ENCODE measurements at places on chromosomes 1 and 21.

DNA sequence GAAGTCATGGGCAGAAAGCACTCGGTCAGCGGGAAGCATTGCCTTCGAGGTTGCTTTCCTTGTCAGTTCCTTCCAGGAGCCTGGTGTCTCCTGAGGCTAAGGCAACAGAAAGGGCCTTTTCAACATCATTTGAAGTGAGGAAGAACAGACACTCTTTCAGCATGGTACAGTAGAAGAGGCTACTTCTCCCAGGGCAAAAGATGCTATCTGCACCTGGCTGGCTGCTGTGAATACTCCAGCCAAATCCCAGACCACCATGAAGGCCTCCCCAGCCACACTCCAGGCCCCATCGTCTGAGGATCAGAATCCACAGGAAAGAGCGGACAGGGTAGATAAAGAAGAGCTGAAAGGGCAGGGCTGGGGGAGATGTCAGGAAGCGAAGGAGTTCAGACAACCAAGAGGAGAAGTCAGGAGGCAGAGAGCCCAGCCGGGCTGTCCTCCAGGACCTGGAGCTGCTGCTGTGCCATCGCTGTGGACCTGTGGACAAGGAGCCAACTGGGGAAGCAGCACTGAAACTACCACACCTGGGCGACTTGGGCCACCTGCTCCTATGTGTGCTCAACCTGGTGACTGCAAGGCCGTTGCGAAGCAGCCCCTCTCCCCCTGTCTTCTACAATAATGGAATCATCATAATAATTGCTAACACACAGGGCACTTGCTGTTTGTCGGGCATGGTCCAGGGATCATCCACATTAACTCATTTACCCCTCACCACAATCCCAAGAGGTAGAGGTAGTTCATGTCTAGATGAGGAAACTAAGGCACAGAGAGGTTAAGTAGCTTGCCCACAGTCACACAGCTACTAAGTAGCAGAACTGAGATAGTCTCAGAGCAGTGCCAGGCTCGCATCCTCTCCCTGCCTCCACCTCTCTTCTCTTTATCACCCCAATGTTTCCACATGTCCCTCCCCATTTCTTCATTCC, 88.0 kb upstream of the ZBTB40 start:
- no peak for DNase-seq

DNA sequence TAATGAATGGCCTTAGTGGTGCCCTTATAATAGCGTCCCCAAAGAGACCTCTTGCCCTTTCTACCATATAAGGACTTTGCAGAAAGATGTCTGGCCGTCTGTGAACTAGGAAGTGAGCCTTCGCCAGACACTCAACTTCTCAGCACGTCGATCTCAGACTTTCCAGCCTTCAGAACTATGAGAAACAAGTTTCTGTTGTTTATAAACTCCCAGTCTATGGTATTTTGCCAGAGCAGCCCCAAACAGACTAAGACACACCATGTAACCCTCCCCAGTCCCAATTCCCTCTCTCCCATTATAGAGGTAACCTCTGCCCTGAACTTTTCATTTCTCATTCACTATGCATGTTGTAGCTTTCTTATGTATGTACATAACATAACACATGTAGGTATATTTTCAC, 55.7 kb downstream of the NID1 start:
- DNase-seq = no peak

DNA sequence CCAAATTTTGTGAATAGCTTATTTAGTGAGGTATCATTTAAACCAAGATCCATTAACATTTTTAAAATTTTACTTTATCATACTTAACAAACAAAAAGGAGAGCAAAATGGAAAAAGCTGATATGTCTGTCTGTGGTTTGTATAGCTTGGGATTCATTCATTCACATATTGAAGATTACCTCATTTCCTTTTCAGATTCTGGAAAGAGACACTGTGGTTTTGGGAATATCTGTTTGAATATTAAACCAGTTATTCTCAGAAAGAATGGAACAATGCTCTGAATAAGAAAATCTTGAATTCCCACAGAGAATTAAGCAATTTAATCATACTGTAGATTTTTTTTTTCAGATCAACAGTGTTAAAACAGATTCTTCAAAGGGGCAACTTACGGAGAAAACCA, 93.8 kb upstream of the PRDX6 start:
- no peak for DNase-seq

DNA sequence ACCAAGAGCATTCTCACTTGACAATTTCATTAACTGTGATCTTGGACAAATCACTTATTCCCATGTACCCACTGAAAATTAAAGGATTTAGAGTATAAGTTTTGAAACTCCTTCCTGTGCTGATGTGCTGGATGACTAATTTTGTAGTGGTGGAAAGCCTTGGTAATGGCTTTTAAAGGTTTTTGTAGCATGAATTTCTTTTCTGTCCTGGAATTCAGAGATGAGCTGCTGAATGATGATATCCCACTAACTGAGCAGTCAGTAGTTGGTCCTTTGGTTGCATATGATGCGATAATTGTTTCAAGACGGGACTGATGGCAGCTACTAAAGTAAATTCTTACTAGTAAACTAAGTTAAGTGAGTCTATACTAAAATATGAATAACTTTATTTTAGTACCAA, 5.2 kb downstream of the RPL5 start:
- no peak for DNase-seq

- DNase-seq = no peak
Observed at GRCh38 chr1:112319371-112320040, 76.5 kb upstream of the CTTNBP2NL start.

DNA sequence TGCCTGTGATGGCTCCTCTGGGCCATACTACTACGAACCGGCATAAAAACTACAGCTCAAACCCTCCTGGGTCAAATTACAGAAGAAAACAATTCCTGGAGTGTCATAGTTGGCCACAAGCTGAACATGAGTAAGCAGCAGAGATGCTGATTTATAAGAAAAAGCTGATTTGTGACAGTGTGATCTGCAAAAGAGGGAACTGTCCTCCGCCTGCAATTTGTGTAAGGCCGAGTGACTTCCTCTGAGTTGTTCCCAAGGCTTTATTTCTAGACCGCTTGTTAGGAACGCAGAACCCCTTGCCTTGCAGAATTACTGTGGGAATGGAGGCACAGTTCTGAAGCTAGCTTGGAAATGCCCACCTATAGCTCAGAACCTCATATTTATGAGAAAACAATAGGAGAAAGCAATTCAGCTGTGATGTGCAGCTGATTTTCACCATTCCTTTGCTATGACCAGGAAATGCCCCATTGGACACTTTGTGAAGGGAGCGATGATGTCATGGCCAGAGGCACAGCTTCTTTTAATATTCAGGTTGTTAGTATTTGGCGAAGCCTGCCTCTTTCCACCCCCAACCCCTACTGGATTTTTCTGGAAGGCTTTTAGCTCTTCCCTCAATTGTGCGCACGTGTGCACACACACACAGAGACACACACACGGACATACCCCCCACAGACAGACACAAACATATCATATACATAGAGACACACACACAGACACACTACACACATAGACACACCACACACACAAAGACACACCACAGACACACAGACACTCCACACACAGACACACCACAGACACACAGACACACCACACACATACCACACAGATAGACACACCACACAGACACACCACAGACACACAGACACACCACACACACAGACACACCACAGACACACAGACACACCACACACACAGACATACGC, 47.6 kb downstream of the IER5 start:
- DNase-seq = peak; percentile 58

DNA sequence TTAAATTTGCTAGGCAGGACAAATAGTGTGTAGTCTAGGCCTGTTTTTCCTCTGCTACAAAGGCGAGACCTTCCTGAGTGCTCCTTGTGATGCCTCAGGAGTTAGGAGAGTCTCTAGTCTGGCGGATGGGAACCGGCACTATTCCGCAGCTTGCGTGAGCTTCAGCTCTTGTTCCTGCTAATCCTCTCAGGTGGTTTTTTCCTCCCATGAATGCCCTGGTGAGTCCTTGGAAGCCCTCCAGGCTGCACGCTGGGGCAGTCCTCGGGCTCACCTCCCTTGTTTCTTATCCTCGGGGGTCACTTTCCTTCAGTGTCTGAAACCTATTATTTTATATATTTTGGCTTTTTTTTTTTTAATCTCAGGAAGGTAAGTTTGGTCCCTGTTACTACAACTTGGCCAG, 28.2 kb downstream of the UTS2 start:
- no peak for DNase-seq

- no peak for DNase-seq
Observed at GRCh38 chr1:18582890-18583289, 47.8 kb upstream of the PAX7 start.

DNA sequence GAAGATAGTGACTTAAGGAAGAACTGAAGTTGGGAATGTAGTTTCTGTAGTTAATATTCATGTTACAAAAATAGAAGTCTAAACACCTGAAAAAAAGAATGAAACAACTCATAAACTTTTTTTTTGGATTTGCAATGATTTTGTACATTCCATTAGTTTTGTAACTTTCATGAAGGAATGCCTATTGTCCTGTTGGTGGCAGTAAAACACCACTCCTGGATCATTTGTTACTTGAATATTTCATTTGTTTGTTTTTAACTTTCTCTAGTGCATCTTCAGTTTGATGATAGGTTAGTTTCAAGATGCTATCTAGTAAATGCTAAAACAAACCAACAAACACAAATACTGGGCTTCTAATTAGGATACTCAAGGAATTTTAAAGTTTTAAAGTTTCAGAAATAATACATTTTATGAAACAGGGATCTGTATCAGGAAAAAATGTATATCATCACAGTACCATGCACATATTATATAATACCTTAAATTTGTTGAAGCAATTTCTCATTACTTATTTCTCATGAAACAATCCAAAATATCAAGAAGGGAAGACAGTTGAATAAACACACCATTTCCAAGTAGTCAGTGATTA, 229.7 kb upstream of the CACYBP start:
- peak; percentile 4 for DNase-seq

GRCh38 chr21:26801498-26801897, 43.7 kb downstream of the ADAMTS1 start:
- no peak for DNase-seq

DNA sequence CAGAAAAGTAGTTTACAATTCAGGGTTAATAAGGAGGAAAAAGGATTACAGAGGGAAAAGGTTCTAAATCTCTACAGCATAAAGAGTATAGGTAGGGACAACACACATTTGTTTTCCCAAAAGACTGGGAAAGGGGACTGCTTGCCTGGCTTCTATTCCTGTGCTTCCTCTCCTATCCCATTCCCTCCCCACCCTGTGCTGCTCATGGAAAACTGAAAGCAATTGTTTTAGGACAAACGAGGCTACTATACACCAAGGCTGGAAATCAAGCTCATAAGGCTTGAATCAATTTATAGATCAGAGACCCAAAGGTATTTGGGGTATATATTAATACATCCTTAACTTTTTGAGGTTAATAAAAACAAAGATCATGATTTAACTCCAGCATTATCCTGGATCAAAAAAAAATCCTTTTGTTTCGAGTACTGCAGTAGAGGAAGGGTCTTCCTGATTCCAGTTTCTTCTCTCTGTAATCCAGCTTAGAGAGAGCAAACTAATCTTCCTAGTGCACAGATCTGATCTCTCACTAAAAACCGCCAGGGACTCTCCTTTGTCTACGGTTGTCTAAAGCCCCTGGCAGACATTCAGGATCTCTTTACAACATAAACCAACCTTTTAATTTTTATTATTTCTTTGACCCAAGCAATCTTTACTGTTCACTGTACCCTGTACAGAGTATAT, 37.4 kb upstream of the A3GALT2 start:
- no peak for DNase-seq

GRCh38 chr1:17851056-17851455, 95.9 kb downstream of the ACTL8 start:
- DNase-seq = no peak

GRCh38 chr1:56167596-56167995, 411.8 kb downstream of the PLPP3 start:
- DNase-seq = no peak

DNA sequence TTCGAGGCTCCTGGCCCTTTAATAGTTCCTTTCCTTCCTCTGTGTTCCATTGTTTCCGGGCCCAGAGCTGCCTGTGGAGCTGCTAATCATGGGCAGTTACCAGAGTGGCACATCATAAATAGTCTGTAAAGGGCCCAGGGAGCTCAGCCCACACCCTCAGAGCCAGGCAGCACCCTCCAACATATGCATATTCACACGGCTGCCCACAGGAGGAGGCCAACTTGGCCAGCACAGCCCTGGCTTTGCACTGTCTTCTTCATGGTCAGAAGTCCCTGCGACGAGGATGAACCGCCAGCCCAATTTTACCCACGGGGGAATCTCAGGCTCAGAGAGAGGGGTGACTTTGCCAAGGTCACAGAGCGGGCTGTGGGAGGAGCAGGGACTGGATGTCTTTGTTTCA, 172.5 kb downstream of the TRABD2B start:
- no peak for DNase-seq

GRCh38 chr1:45516036-45516435, 5.6 kb downstream of the PRDX1 start:
- no peak for DNase-seq

GRCh38 chr1:19369396-19370090, 57.4 kb downstream of the SLC66A1 start:
- DNase-seq = no peak

GRCh38 chr1:113674591-113674990, 84.7 kb downstream of the PHTF1 start:
- DNase-seq = no peak

GRCh38 chr1:94883691-94884090, 43.2 kb downstream of the CNN3 start:
- DNase-seq = no peak

DNA sequence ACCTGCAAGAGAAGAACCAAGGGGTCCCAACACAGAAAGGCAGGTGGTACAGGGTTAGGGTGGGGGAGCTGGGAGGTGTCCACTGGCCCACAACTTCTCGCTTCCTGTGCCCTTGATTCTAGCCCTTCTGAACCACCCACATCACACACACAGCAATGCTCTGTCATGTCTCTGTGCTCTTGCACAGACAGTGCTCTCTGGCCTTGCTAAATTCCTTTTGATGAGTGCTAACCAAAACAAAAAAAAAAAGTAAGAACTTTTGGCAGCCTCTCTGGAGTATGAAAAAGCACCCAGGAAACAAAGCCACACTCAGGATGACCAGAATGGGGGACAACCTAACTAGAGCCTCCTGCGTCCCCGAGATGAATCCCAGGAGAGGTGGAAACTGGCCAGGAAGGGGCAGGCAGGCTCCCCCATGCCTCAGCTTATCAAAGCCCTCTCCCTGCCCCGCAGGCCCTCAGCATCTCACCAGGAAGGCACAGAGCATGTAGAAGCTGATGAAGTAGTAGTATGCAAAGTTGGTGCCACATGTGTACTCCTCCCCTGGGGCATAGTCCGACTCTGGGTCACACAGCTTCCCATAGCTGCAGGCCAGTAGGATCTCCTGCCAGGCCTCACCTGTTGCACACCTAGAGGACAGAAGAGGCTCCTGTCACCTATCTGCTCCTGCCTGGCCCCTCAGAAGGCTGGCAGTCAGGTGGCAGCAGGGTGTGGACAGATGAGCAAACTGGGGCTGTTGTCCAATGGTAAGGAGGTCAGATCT, 27.2 kb upstream of the KIF21B start:
- DNase-seq = no peak
